Mesenteric fat pad (tissue), 1 donor: ENCODE measurements at places on chromosomes 1 and 21.

GRCh38 chr1:15288173-15288926 is 41.3 kb downstream of the FHAD1 start:
- peak; percentile 30 for DNase-seq

- DNase-seq = peak; percentile 67
These were observed 104.1 kb downstream of the RIPK4 start for GRCh38 chr21:41662761-41663160.

DNA sequence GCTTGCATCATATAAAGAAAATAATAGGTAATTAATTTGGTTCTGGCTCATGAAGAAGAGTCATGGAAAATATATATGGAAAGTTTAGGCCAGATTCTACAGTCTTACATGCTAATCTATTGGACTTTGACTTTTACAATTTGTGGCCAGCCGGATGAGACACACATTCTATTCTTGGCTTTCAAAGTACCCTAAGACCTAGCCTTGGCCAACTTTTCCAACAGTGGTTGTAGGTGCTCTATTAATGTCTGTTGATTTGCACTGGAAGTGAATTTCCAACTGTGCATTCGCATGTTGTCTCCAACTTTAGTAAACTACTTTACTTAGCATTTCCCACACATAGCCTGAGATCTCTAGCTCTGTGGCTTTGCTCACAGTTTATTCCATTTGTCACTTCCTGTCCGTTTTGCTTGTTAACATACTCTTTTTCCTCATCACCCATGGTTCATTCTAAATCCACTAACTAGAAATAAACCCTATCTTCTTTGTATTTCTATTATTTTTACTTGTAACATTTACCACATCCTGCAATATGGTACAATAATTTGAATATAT is 644.0 kb downstream of the PTPRC start:
- no peak for DNase-seq

DNA sequence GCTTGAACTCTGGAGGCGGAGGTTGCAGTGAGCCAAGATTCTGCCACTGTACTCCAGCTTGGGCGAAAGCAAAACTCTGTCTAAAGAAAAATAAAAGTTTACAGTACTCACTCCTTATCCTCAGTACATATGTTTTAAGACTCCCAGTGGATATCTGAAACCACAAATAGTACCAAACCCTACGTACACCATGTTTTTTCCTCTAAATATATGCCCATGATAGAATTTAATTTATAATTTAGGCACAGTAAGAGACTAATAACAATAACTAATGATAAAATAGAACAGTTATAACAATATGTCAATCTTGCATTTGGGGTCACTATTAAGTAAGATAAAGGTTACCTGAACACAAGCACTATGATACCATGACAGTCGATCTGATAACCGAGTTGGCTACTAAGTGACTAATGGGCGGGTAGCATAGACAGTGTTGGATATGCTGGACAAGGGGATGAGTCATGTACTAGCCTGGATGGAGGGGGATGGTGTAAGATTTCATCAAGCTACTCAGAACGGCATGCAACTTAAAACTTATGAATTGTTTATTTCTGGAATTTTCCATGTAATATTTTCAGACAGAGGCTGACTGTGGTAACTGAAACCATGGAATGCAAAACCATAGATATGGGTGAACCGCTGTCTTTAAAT is 43.7 kb downstream of the ST7L start:
- DNase-seq = no peak

DNA sequence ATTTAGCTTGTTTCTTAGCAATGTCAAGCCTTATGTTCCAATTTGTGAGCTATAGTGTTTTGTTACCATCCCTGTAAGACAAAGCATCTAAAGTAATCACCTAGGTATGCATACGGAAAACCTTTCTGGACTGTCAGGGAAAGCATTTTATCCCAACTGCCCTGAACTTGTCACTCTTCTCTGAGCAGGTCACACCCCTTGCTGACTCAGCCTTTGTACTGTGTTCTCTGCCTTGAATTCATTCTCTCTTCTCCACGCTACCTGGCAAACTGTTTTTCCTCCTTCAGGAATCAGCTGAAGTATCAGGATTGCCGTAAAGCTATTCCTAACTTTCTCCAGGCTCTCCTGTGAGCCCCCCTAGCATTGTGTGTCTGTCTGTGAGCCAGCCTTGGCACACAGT is 54.2 kb downstream of the PBX1 start:
- no peak for DNase-seq

- no peak for DNase-seq
These were observed 367.3 kb downstream of the SMYD3 start for GRCh38 chr1:246139745-246140182.

DNA sequence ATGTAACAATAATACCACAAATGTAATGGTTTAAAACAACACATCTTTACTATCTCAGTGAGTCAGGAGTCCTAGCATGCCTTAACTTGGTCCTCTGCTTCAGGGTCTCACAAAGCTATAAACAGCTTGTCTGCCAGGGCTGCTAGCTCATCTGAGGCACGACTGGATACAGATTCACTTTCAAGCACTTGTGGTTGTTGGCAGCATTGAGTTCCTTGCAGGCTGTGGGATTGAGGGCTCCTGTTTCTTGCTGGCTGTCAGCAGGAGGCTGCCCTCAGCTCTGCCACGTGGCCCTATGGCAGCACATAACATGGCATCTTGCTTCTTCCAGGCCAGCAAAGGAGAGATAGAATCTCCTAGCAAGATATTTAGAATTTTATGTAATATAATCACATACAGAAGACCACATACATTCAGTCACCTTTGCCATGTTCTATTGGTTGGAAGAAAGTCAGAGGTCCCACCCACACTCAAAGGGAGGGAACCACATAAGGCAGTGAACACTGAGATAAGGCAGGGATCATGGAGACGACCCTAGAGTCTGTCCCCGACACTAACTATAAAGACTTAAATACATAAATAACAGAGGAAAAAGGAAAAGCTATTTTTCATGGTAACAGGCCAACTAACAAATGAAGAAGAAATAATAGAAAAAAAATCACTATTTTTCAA is 18.9 kb upstream of the IPP start:
- no peak for DNase-seq

GRCh38 chr1:205914155-205914507 is 29.1 kb downstream of the SLC26A9 start:
- DNase-seq = no peak

- DNase-seq = no peak
These were observed 78.7 kb upstream of the ZNF281 start for GRCh38 chr1:200488375-200489165.

GRCh38 chr1:67832737-67833601 is at the start of gene GNG12:
Gene GNG12 (minus strand): TSS chr1:67833467. CDS start chr1:67707686, 125,781 bp downstream.
- DNase-seq = peak; percentile 92

GRCh38 chr1:6014130-6014999 is 22.1 kb upstream of the NPHP4 start:
- DNase-seq = no peak

- no peak for DNase-seq
These were observed 60.1 kb downstream of the PRDM16 start for GRCh38 chr1:3129133-3129490.

DNA sequence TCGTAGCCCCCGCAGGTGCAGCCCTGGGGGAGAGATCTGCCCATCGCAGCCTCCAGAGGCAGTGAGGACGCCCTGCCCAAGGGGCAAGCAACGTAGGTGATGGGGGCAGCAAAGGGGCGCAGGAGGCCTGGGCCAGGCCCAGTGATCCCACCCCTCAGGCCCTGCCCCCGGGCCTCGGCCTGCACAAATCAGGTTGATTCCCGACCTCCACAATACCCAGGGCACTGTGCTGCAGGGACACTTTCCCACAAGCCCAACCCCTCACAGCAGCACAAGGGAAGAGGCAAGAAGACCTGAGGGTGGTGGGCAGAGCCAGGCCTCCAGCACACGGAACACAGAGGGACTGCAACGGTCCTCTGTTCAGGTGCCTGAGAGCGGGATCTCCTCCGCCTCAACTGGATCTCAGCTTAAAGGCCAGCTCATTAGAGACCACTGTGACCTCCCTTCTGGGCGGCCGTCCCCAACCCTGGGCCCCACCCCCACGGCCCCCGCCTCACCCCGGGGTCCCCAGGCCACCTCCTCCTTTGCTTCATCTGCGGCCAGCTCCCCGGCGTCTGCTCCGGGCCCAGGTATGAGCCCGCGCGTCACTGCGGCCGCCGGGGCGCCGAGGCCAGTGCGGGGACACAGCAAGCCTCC is 812 bp upstream of the ARF1 start:
- DNase-seq = no peak

- no peak for DNase-seq
These were observed 175.6 kb downstream of the FCRL5 start for GRCh38 chr1:157376681-157377080.

GRCh38 chr1:8010080-8010664 is 15.9 kb downstream of the ERRFI1 start:
- DNase-seq = no peak

DNA sequence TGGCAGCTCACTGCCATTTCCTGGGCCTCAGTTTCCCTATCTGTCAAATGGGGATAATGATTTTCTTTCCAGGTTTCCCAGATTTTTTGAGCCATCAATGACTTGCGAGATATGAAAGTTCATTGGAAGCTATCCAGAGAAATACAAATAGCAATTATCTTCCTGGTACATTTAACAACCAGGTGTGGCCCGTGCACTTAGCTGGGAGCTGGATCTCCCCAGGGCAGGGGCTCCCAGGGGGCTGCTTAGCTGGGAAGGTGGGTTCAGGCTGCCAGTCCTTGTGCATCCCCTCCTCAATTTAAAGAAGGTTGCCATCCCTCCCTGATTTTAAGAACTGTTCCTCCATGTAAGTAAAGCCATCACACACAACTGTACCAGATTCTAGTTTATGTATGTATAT is 3.6 kb upstream of the TMEM54 start:
- DNase-seq = peak; percentile 16

DNA sequence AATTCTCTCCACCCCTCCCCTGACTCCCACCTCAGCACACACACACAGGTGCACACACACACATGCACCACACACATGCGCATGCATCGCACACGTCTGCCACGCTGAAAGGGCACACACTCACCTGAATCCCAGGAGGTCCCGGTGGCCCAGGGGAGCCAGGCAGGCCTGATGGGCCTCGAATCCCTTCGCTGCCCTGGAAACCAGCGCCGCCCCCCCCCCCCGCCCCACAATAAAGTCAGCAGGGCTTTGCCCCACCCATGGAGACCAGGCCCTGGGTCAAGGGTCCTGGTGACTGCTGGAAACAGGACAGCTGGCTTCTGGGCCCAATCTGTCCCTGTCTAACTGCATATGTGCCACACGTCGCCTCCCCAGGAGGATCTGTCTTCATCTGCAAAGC is 17.8 kb upstream of the PEF1 start:
- no peak for DNase-seq

GRCh38 chr1:75953461-75953860 is 21.3 kb upstream of the ASB17 start:
- DNase-seq = no peak

DNA sequence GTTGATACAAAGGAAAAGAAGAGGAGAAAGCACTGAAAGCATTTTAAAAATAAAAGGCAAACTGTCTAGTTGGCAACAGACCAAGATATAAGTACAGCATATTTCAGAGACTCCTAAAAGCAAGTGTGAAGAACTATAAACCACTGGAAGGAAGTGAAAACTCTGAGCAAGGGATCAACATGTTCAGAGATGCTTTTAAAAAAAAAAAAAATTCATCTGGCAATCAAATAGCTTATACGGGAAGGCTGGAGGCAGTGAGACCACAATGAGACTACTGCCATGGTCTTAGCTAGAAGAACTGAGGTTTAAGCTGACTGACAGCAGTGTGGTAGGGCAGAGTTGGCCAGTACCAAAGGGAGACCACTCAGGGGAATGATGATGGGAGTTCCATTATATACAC is 124.3 kb downstream of the VAV3 start:
- no peak for DNase-seq

- no peak for DNase-seq
These were observed 14.3 kb downstream of the GPR137B start for GRCh38 chr1:236156512-236157208.

- no peak for DNase-seq
These were observed 117.9 kb downstream of the PRDM2 start for GRCh38 chr1:13817906-13818305.

- DNase-seq = no peak
These were observed 73.5 kb upstream of the ANGPTL3 start for GRCh38 chr1:62523860-62524259.

- no peak for DNase-seq
These were observed 96.4 kb upstream of the PPP2R5A start for GRCh38 chr1:212188599-212189351.

DNA sequence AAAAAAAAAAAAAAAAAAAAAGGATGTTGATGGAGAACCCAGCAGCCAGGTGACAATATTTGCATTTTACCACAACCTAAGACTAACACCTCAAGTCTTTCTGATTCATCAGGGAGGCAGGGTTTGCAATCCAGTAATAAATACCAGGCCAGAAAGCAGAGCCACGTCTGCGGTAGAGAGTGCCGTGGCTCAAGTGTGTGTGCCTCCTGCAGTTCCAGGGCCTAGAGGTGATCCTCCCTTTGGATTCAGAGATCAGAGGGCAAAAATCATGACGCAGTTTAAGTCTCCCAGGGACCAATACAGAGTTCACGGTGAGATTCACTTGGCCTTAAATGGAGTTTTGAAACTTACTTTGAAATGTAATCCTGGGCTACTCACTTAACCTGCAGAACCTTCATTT is 34.9 kb downstream of the TMCO4 start:
- DNase-seq = no peak

DNA sequence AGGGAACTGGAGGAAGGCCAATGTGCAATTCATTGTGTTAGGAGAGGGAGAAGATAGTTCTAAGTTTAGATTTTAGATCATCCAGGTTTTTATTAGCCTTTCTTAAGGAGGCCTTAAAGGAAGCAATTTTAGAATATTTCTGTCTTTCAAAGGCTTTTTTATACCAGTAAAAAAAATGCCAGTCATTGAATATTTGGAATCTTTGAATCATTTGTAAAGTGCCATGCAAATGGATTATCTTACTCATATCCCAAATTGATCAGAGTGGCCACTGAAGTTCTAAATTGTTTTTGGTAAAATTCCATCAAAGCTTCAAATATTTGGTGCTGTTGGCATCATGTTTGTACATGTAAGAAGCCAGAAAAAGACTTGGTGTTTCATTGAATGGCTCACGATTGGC is 244.8 kb downstream of the RPS6KC1 start:
- no peak for DNase-seq

DNA sequence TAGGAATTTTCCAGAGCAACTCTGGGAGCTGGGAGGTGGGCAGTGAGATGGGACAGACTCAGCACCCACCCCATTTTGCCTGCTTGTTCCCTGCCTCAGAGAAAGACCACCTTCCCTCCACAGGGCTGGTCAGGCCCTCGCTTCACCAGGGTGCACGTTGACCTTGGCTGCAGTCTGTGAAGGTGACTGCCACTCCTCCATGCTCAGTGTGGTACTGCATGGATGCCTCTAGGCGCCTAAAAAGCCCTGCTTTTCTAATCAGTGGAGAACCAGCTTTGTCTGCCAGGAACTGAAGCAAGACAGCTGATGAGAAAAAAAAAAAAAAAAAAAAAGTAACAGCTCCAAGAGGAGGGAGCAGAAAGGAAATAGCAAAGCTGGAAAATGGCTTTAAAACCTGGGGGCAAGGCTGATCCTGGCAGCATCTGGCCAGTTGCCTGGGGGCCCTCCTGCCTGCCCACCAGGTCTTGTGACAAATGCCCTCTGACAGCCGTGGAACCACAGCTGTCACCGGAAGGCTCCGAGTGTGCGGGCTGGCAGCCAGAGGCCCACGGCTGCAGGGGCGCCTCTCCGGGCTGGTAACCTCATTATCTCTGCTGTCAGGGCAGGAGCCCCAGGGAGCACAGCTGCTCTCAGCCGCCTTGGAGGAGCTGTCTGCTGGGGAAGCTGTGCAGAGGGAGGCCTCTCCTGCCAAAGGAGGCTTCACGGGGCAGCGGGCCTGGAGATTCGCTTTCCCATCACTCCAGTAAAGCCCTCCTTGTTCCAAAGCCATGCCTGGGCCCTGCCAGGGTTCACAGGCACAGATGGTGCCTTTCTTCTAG is 13.7 kb downstream of the KIAA1614 start:
- no peak for DNase-seq

GRCh38 chr1:197137322-197137721 is 9.1 kb downstream of the ASPM start:
- DNase-seq = no peak
